ENCODE measurements at places on chromosomes 12 and 14. TPM values are rescaled to one million over a fixed set of nuclear protein-coding genes. Genes with fewer than 3 reads are reported as not detected.

DLGAP5 gene
- total RNA-seq, result 0.39 TPM

CIROP gene
- total RNA-seq, result not detected

PUS1 gene
- total RNA-seq, result 23.0 TPM

FOXG1 gene
- not detected for total RNA-seq

LYZ gene
- total RNA-seq, result 214 TPM

PPP2R5C gene
- total RNA-seq, result 131 TPM

CBX5 gene
- total RNA-seq, result 44.0 TPM

Data from upper lobe of left lung (tissue), 6 donors.